ENCODE measurements at places on chromosomes 5 and 9. TPM values are rescaled to one million over a fixed set of nuclear protein-coding genes. Genes with fewer than 3 reads are reported as not detected.
A peak's percentile ranks its signal among the peaks of the same experiment; 100 is the strongest.

FAM78A gene
- 1.3 TPM for total RNA-seq

BARHL1 gene
- not detected for total RNA-seq

SPATA31A3 gene
- total RNA-seq = not detected

FOXD1 gene
- 4.0 TPM for total RNA-seq

PCAT7 gene
- 3.8 TPM for total RNA-seq

SLC46A2 gene
- not detected for total RNA-seq

SERF1A gene
- 1.1 TPM for total RNA-seq

CNTNAP3 gene
- 4.6 TPM for total RNA-seq

FAM221B gene
- total RNA-seq = not detected

INSL4 gene
- total RNA-seq = not detected

GRCh38 chr5:50807661-50808060 lies 141.2 kb downstream of the PARP8 start:
- no peak for DNase-seq

DNA sequence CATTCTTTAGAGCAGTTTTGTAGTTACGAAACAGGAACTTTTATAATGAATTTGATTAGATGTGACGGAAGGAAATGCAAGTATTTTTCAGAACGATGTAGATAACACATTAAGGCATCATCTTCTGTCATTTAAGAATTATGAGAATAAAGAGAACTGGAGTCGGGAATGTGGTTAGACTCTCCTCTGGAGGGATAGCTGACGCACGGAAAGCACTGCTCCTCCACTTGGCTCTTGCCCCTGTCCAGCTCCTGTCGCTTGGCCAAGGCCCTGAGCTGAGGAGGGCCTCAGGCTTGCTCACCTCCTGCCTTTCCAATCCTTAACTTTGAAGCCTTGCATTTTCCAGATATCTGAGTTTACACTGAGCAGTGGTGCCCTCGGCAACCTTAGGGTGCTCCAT lies 60.5 kb downstream of the MAP1B start:
- no peak for DNase-seq

DNA sequence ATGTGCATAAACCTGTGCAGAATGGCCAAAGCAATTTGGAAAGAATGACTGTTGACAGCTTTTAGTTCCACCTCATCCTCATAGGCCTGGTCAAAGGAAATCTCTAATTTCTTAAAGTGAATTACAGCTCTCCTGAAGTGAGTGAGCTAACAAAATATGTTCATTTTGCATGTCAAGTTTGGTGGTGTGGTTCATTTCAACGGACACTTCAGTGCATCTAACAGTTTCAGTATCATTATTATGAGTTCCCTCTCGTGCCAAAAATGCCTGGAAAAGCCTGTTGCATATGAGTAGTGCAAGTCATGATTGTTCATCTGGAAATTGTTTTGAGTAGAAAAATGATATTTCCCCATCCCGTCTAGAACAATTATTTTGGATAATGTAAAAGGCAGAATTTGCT lies 53.2 kb upstream of the HMHB1 start:
- no peak for DNase-seq

DNA sequence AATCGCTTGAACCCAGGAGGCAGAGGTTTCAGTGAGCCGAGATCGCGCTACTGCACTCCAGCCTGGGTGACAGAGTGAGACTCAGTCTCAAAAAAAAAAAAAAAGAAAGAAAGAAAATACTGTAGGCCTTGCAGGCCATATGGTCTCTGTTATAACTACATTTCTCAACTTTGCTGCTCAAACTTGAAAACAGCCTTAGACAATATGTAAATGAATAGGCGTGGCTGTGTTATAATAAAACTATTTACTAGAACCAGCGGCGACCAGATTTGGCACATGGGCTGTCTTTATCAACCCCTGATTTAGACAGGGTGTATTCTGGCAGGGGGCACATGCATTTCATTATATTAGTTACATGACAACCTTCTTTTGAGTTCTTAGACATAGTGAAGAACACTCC lies 130.0 kb downstream of the C9orf152 start:
- no peak for DNase-seq

DNA sequence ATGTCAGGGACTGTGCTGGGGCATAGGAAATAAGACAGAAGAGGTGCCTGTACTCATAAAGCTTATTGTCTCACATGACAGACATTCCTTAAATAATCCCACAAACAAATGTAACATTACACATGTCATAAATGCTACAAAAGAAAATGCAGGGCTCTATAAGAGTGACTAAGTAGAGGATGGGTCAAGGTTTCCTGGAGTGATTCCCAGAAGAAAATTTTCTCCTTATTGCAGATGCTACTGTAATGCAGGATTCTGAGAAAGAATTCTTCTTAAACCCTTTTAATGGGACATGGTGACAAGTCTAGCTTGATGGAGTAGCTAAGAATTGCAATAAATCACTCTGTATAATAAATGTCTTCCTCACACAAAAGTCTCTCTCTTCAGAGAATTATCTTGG lies 55.7 kb downstream of the SH3TC2 start:
- no peak for DNase-seq

- peak; percentile 42 for DNase-seq
Observed at GRCh38 chr5:61055434-61056006, 106.7 kb downstream of the SMIM15 start.

DNA sequence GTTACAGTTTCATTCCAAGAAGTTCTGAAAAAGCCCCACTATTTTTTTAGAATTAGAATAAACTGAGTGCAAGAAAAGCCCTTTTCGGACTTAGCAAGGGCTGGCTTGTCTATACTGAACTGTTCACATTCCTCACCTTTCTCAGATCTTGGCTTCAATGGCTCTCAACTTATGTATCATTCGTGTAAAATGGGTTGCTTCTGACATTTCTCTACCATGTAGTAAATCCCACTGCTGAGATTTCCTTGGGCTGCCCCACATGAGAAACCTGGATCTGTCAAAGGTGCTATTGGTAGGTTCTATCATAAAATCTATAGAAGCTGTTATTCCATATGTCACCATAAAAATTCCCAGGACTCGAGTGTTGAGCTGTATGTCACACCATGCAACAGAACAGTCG lies 454.3 kb downstream of the CTNND2 start:
- no peak for DNase-seq

DNA sequence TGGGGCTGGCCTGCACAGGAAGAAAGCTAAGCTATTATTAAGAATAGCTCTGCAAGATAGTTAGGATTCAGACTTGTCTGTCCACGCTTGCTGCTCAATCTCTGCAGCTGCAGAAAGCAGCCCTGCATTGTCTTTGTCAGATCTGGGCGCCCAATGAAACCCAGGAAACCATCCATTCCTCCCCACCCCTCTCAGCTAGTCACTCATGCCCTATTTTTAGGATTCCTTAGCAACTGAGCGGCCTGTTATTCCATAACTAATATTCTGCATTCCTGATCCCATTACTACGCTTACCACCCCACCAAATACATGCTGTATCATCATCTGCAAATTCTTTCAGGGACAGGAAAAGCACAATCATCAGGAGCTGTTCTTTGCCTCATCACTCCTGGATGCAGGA lies 52.9 kb upstream of the APC start:
- DNase-seq = no peak

- DNase-seq = no peak
Observed at GRCh38 chr5:88377240-88377639, 108.6 kb upstream of the TMEM161B start.

GRCh38 chr5:137837491-137838394 lies 29.9 kb upstream of the MYOT start:
- DNase-seq = no peak

DNA sequence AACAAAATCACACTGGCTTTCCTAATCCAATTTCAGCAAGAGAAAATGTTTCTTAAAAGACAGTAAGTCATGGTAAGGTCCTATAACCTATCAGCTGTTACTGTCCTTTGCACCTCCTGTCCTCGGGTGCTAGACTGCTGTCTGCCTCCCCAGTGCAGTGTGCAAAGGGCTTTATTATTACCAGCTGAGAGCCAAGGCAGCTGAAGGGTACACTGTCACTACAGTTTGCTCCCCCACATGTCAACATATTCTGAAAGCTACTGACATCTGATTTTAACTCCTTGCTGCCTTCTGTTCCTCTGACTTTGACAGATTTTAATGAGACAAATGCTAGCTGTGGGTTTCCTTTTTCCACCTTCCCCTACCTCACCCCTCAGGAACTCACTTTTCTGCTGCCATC lies 389.4 kb upstream of the SLC24A2 start:
- DNase-seq = no peak

- no peak for DNase-seq
Observed at GRCh38 chr5:120016717-120017382, 387.5 kb downstream of the FAM170A start.

DNA sequence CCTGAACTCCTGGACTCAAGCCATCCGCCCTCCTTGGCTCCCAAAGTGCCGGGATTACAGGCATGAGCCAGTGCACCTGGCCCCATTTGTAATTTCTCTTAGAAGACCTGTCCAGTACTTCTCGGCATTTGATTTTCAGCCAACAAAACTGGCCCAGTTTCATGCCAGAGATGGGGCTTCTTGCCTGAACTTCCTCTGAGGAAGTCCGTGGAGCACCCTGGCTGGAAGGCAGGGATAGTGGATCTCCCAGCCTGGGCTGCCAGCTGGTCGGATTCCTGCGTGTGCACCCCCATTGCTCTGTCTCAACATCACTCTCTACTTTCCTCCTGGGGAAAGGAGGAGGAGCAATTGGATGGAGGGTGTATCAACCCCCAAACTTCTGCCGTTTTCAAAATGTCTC lies 39.0 kb downstream of the FAM78A start:
- no peak for DNase-seq

- DNase-seq = no peak
Observed at GRCh38 chr5:107719034-107719606, 48.4 kb upstream of the EFNA5 start.

DNA sequence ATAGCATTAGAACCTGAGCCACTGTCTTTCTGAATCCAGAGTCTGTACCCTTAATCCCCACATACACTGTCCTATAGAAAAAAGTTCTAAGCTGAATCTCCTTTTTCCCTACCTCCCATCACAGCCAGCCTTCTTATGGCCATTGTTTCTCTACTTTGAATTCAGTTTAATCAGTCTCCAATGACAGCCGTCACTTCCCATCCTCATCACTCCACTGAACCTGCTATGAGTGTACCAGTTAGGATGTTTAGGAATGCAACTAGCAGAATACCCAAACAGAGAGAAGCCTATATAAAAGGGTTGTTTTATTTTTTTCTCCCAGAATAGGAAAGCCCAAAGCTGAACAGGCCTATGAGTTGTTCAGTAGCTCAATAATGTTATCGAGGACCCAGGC lies 220.4 kb upstream of the NREP start:
- no peak for DNase-seq

- no peak for DNase-seq
Observed at GRCh38 chr5:115795700-115796099, 20.8 kb downstream of the CDO1 start.

DNA sequence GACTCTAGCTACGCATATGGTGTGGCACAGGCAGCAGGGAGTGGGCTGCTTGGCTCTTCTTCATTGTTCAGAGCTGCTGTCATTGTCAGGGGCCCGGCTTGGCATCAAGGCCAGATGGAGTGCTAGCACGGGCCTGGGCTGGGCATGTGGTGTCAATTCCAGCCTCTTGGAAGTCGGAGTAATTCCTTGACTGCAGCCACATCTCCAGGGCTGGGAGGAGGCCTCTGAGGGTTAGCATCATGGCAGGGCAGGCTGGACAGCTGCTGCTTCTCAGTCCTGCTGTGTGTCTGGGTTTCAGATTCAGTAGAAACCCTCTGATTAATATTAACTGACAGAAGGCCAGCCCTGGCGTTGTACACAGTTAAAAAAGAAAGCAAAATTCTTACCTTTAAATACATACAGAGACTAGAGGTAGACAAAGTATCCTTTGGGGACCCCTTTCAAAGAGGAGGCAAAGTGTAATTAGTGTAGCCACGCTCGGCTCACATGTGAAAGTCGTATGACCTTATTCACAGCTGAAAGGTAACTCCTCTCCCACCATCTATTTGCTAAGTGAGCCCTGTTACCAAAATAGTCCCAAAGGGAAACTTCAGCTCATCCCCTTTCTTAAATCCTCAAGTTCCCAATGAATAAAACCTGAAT lies 126.4 kb downstream of the DOCK2 start:
- DNase-seq = no peak

GRCh38 chr9:137485343-137486140 lies 26.4 kb upstream of the NSMF start:
- DNase-seq = no peak

DNA sequence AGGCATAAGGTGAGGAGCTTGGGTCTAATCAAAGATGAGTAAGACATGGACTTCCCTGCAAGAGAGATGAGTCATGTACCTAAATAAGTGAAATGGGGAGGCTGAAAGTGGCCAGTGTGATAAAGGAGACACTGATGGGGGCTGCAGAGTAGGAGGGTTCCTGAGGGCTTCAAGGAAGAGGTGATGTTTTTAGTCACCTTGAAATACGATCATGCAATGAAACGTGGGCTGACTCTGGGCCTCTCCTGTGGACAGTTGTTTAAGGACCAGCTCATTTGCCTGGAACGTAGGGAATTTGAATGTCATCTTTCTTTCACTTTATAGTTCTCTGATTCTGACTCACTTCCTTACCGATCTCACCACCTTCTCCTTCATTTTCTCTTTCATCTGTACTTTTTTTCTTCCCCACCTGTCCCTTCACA lies 49.6 kb upstream of the CPLX2 start:
- peak; percentile 90 for DNase-seq

- DNase-seq = peak; percentile 72
Observed at GRCh38 chr5:136058039-136058971, 29.5 kb downstream of the TGFBI start.
